Stimulated activated CD8-positive, alpha-beta memory T cell treated with anti-CD3 and anti-CD28 coated beads, Interleukin-2, amount 100 ng/mL, for 48 hours (primary cell): ENCODE measurements at places on chromosomes 1 and 21.

DNA sequence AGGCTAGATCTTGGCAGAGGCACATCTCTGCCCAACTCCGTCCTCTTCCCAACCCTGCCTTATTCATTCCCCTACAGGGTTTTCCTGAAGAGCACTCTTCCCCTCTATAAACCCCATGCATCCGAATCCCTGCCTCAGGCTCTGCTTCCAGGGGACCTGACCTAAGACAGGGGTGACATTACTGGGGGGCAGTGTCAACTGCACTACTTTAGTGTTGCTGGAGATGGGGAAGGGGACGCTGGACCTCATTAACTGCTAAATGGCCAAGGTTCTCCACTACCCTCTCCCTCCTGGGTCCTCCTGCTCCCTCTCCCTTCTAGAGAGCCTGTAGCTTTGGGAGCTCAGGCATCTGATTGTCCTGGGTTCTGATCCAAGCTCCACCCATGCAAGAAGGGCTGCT lies 126.2 kb downstream of the GRIK3 start:
- no peak for DNase-seq

- DNase-seq = no peak
These were observed 91.3 kb upstream of the VAMP3 start for GRCh38 chr1:7679873-7680206.

- DNase-seq = no peak
These were observed 15.7 kb upstream of the LUZP1 start for GRCh38 chr1:23184212-23184934.

- DNase-seq = no peak
These were observed 7.0 kb downstream of the FCAMR start for GRCh38 chr1:206963119-206963712.

DNA sequence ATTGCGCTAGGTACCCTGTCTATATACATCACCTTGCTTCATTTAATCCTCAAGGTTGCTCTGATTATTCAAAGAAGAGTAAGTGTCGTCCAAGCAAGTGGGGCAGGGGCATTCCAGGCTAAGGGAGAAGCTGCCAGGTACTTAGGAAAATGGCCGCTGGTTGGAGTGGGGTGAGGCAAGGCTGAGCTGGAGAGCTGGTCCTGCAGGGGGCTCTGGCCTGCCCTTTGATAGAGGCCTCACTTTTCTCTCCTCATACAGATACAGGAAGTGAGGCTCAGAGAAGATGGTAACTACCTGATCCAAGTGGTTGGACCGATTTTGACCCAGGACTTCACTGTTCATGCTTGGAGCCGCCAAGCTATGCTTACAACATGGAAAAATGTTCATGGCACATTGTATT lies 86.9 kb upstream of the ZBTB40 start:
- no peak for DNase-seq

GRCh38 chr1:206482611-206483010 lies 12.3 kb downstream of the IKBKE start:
- no peak for DNase-seq

- no peak for DNase-seq
These were observed 11.4 kb upstream of the PRELP start for GRCh38 chr1:203464226-203464625.

DNA sequence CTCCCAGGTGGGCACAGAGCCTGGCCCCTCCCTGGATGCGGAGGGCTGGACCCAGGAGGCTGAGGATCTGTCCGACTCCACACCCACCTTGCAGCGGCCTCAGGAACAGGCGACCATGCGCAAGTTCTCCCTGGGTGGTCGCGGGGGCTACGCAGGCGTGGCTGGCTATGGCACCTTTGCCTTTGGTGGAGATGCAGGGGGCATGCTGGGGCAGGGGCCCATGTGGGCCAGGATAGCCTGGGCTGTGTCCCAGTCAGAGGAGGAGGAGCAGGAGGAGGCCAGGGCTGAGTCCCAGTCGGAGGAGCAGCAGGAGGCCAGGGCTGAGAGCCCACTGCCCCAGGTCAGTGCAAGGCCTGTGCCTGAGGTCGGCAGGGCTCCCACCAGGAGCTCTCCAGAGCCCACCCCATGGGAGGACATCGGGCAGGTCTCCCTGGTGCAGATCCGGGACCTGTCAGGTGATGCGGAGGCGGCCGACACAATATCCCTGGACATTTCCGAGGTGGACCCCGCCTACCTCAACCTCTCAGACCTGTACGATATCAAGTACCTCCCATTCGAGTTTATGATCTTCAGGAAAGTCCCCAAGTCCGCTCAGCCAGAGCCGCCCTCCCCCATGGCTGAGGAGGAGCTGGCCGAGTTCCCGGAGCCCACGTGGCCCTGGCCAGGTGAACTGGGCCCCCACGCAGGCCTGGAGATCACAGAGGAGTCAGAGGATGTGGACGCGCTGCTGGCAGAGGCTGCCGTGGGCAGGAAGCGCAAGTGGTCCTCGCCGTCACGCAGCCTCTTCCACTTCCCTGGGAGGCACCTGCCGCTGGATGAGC lies 34.2 kb downstream of the TRIM11 start:
- no peak for DNase-seq

- DNase-seq = no peak
These were observed 17.9 kb upstream of the PRSS38 start for GRCh38 chr1:227797625-227798024.

GRCh38 chr1:20090641-20091040 lies 20.6 kb downstream of the PLA2G5 start:
- no peak for DNase-seq

DNA sequence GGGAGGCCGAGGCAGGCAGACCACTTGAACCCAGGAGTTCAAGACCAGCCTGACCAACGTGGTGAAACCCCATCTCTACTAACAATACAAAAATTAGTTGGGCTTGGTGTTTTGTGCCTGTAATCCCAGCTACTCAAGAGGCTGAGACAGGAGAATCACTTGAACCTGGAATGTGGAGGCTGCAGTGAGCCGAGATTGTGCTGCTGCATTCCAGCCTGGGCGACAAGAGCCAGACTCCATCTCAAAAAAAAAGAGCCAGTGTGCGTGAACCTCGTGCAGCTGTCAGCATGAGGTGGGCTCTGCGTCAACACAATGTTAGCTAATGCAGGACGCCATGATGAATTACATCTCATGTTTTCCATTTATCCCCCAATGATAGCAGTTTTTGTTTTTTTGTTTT lies 110.7 kb upstream of the SLC45A1 start:
- no peak for DNase-seq

DNA sequence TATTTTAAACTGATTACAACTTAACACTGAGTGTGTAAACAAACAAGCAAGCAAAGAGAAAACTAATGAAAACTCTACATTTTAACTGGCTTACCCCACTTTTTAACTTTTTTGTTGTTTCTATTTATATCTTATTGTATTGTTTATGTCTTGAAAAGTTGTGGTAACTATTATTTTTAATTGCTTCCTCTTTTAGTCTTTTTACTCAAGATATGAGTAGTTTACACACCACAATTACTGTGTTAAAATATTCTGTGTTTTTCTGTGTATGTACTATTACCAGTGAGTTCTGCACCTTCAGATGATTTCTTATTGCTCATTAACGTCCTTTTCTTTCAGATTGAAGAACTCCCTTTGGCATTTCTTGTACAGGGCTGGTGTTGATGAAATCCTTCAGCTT lies 4.7 kb upstream of the HHAT start:
- no peak for DNase-seq

- DNase-seq = no peak
These were observed 102.0 kb upstream of the SGIP1 start for GRCh38 chr1:66431999-66432398.

DNA sequence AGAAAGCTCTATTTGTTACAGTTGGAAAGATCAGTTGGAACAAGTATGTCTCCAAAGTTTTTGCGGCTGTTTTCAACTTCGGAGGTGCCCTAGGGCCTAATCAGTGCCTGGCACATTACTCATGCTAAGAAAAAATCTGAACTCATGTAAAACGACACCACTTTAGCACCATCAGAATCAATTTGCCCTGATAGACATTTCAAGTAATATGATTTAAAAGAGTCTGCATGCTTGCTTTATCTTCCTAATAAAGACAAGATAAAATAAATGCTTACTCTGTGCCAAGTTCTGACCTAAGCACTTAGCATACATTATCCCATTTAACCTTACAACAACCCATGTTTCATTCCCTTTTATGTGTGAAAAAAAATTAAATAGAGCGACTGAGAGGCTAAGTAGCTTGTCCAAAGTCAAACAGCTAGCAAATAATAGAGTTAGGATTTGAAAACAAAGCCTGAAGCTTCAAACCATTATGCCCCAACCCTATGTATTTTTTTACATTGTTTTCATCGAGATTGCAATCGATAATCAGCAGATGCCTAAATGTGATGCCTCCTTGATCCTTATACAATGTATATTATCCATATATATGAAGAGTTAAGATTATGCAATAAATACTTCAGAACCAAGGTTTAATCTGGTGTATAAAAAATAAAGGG lies 91.3 kb downstream of the DENND1B start:
- no peak for DNase-seq

- no peak for DNase-seq
These were observed 27.9 kb downstream of the PIK3C2B start for GRCh38 chr1:204466416-204467405.

GRCh38 chr1:214621236-214621635 lies 18.2 kb downstream of the CENPF start:
- DNase-seq = no peak

DNA sequence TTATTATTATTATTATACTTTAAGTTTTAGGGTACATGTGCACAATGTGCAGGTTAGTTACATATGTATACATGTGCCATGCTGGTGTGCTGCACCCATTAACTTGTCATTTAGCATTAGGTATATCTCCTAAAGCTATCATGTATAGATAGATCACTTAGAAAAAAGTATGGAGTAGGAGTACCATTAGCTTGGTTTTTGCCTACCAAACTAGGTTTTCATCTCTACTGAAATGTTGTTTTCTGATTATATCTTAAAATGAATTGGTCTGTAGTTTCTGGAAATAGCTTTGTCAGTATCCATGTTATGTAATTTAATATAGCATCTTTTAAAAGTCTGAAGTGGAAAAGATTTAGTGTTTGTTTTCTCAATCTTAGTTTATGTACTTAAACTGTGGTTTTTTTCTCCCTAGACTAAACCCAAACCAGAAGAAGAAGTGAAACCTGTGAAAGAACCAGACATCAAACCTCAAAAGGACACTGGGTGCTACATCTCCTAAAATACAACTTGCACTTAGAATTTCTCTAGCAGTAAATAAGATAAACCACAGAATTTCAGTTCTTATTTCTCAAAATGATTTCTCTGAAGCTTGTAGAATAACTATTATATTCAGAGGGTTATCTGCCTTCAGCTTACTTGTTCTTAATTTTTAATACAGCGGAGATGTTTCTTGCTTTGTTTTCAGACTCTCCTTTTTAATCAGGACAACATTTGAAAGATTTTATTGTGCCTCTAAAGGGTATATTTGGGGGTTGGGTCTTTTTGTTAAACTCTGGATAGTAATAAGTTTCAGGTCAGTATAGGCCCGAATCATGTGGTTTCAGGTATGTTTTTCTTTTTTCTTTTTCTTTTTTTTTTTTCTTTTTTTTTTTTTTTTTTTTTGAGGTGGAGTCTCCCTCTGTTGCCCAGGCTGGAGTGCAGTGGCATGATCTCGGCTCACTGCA lies 4.5 kb upstream of the FAM177B start:
- DNase-seq = no peak

GRCh38 chr1:55955016-55955621 lies 624.2 kb downstream of the PLPP3 start:
- no peak for DNase-seq

DNA sequence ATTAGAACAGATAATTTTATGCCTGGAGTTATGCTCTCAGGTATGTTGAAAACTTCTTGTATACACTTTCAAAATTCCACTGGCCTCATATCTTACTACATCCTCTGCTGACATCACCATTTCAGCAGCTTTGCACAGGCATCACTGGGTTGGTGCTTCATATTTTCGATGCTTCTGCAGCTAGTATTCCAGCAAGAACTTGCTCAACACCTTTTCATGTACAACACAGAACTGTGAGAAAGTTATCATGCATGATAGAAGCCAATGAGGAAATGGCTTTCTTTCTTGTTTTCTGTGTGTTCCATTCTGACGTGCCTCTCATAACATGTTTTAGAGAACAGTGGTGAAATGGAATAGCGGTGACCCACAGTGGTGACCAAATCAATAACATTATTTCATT lies 5.1 kb upstream of the GBP5 start:
- no peak for DNase-seq
